ENCODE measurements at places on chromosomes 4 and X. TPM values are rescaled to one million over a fixed set of nuclear protein-coding genes. Genes with fewer than 3 reads are reported as not detected.

Gene SPATA4
- polyA plus RNA-seq, result 0.16 TPM

Gene DHRSX
- polyA plus RNA-seq, result 11.2 TPM

Gene NPFFR2
- 6.7 TPM for polyA plus RNA-seq

Gene RADX
- polyA plus RNA-seq, result 7.6 TPM

Gene ZNF732
- polyA plus RNA-seq, result 0.09 TPM

Gene PRR27
- polyA plus RNA-seq, result 0.05 TPM

Gene TEX13B
- polyA plus RNA-seq, result not detected

Gene RTL9
- polyA plus RNA-seq, result 0.05 TPM

Gene PHEX
- polyA plus RNA-seq, result 0.66 TPM

Gene SMPX
- polyA plus RNA-seq, result 1.5 TPM

Gene GSX2
- polyA plus RNA-seq, result 0.14 TPM

Gene RPS6KA6
- 1.8 TPM for polyA plus RNA-seq

Gene LINC00632
- polyA plus RNA-seq, result 3.9 TPM

Gene TCEANC
- polyA plus RNA-seq, result 6.9 TPM
